Left lobe of liver (tissue), 2 donors: ENCODE measurements at places on chromosomes 12 and 14.
A peak's percentile ranks its signal among the peaks of the same experiment; 100 is the strongest.

DNA sequence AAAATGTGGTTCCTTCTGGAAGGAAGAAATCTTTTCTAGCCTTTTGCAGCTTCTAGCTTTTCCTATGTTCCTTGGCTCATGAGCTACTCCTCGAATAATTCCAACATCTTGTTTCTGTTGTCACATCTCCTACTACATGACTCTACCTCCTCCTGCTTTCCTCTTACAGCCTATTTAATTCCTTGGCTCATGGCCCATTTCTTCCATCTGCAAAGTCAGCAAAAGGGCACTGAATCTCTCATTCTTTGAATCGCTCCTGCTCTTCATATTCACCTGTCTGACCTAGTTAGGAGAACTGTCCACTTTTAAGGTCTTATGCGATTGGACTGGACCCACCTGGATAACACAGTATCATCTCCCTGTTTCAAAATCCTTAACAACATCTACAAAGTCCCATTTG, 15.8 kb downstream of the PRKD1 start:
- DNase-seq = no peak

DNA sequence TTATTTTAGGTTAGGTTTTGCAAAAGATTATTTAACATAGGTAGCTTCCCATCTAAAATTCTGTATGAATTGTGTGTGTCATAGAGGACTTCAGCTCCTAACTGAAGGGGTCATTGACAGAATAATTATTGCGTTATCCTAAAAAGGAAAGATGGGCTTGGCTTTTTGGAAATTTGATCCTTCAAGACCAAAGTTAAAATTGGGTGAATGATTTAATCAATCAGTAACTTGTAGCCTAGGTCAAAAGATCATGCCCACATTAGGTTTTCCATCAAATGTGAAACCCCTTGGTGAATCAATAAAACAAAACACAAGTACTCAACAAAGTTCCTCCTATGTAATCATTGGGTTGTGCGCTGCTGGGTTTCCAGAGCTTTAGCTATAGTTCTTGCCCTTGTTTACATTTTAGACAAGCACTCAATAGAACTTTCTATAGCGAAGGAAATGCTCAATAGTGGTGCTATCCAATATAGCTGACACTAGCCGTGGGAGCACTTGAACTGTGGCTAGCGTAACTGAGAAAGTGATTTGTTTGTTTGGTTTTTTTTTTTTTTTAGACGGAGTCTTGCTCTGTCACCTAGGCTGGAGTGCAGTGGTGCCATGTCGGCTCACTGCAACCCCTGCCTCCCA, 37.6 kb upstream of the ARHGAP5 start:
- DNase-seq = no peak

- DNase-seq = peak; percentile 53
Measured at GRCh38 chr12:109999649-109999971, 380 bp downstream of the ANKRD13A start.

GRCh38 chr14:34865889-34866574, 9.1 kb downstream of the BAZ1A start:
- DNase-seq = no peak

DNA sequence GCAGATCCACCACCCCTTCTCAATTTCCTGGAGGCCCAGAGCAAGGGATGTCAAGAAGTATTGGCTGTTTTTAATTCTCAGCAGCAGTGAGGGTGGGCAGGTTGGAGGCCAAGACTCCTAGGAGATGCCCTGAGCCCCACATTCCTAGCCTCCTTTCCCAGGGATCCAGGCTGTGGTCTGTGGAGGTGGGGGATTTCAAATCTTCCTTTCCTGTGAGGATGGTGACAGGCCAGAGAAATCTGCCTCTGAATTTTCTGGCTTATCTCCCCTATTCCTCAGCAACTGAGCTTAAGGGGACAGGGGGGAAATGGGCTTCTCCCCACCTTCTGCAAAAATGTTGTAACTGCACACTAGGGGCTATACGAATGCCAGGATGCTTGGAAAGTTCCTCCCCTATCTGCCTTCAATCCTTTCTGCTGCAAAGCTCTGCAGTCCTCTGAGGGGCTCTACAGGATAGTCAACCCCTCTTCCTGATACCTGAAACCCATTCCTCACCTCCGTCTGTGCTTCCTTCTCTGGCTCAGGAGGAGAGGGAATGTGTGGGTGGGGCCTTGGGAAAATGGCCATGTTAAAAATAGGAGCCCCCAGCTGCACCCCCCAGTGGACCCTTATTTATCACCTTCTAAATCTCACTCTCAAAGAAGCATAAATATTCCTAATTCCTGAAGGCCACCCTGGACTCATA, 6.6 kb downstream of the GPR84 start:
- no peak for DNase-seq

GRCh38 chr12:52867642-52868041, 18.8 kb upstream of the KRT78 start:
- no peak for DNase-seq

DNA sequence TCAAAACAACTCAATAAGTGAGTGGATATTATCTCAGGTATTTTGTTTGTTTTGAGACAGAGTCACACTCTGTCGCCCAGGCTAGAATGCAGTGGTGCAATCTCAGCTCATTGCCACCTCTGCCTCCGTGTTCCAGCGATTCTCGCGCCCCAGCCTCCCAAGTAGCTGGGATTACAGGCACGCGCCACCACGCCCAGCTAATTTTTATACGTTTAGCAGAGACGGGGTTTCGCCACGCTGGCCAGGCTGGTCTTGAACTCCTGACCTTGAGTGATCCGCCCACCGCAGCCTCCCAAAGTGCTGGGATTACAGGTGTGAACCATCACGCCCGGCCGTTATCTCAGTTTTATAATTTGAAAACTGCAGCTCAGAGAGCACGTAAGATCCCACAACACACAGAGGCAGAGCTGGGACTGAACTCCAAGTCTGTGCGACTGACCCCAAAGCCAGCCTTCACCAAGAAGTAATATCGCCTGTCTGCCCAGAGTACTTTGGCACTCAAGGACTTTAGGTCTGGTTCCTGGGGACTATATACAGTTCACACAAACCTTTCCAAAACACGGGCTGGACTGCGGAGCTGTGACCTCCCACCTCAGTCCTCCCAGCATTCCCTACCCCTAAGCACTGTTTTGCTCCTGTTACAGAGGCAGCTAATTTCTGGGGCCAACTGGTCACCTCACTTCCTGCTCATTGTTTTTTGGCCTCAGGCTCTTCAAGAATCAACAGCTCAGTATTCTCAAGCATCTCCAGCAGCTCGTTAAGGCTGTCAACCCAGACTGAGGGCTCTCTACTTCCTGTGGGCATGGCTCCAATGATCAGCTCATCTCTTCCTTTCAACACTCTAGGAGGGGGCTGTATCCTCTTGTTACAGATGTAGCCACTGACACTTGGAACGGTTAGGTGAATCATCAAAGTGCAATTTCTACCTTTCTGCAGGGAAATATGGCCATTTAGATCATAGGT, 22.5 kb downstream of the TESC start:
- DNase-seq = no peak

GRCh38 chr12:39205969-39206368, 237.0 kb downstream of the KIF21A start:
- no peak for DNase-seq

GRCh38 chr12:30567082-30567481, 128.6 kb downstream of the IPO8 start:
- DNase-seq = no peak

DNA sequence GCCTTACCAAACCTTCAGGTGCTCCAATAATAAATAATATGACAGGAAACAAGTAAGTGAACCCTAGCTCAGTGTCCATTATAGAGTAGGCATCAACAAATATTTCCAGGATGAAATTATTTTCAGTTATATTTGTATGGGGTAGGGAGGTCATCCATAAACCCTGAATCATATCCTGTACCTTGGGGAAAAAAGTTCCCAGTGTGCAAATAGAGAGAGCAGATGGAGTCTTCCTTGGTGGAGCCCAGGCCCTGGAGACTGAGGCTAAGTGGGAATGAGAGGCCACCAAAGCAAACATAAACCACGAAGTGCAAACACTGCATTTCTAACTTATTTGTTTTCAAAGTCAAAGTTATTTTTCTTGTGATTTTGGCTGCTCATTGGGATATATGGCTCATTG, 8.5 kb upstream of the ERP27 start:
- DNase-seq = no peak

GRCh38 chr12:57736741-57737466, 1.6 kb downstream of the AGAP2 start:
- DNase-seq = no peak

- DNase-seq = no peak
Measured at GRCh38 chr12:112061137-112061536, 47.4 kb downstream of the NAA25 start.

- DNase-seq = peak; percentile 50
Measured at GRCh38 chr14:75578786-75579337, 442 bp downstream of the FLVCR2 start.

- no peak for DNase-seq
Measured at GRCh38 chr14:93859957-93860356, 67.2 kb upstream of the FAM181A start.

GRCh38 chr12:76997011-76997780, 68.2 kb downstream of the E2F7 start:
- no peak for DNase-seq

DNA sequence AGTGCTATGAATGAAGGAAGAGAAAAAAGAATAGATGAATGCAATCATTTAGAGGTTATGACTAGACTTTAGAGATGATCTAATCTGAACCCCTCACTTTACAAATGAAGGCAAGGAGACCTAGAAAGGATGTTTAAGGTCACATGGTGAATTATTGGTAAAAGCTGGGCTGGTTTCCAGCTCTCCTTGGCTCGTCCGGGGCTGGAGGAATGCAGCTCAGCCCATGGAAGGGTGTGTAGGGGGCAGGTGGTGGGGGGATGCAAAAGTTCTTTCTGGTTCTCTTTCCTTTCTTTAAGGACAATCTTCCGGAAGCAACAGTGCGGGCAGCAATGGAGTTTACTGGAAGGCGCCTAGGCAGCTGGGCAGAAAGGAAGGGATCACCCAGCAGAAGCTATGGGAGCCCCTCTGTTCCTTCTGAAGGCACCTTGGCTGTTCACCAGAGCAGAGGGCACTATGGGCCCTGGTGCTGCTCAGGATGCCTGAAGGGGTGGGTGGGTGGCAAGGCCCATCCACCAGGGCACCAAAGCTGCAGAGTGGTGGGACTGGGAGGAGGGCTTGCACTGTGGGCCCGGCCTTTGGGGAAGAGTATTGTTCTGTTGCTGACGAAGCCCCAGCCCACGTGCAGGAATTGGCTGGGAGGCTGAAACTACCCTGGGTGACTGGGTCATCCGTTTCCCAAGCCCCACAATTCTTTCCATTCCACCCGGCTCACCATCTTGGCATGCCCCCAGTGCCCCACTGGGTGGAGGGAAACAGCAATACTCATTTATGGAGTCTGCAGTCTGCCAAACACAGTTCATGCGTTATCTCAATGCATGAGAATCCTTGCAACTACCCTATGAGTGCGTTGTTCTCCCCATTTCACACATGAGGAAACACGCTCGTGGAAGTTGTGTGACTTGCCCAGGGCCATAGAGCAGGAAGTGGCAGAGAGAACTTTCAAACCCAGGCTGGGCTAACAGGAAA, 78.2 kb downstream of the IRF2BPL start:
- no peak for DNase-seq

DNA sequence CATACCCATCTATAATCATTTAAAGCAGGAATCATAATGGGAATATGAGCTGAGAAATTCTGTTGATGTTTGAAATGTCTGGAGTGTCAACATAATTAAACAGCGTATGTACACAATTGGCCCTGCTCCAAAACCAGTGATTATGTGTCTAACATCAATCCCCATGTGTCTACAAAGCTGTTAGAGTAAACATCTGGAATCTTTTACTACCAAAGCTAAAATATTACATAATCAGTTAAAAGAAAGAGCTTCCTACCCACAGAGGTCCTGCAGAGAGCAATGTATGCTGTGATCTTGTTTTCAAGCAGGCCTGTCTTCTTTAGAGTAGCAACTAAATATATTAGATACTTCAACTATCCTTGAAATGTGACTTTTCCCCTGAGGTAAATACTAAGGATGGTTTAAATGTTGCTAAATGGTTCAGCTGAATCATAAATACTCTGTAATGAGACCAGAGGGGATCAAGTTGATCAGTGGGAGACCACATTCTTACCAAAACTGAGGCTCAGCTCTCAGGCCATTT, 74.3 kb downstream of the RASSF8 start:
- DNase-seq = no peak

- DNase-seq = no peak
Measured at GRCh38 chr14:68977180-68977717, 1.9 kb downstream of the ACTN1 start.

DNA sequence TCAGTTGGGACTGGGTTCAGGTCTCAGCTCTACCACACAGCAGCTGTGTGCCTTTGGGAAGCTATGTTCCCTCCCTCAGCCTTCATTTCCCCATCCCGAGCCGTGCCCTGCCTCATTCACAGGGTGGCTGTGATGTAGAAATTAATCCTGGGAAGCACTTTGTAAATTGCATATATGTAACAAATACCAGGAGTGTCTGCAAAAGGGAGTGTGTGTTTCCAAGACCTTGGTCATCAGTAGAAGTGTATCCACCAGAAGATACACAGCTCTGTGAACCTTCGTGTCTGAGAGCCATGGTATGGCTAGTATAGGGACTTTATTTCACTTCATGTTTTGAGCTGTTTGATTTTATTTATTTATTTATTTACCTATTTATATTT, 26.1 kb downstream of the ALDH2 start:
- DNase-seq = no peak

DNA sequence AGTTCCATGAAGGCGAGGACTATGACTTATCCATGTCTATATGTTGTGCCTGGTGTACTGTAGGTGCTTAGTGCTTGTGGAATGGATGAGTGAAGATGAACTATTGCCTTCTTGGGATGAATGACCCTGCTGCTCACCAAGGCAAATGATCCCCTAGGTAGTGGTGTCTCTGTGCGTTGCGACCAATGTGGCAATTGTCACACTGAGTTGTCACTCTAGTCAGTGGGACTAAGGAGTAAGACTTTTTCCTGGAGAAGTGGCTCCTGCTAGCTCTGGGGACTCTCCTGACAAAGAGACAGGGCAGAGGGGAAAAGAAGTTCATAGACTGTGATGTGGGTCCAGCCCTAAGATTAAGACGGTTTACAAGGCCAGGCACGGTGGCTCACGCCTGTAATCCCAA, 3.4 kb upstream of the ACVR1B start:
- peak; percentile 31 for DNase-seq

DNA sequence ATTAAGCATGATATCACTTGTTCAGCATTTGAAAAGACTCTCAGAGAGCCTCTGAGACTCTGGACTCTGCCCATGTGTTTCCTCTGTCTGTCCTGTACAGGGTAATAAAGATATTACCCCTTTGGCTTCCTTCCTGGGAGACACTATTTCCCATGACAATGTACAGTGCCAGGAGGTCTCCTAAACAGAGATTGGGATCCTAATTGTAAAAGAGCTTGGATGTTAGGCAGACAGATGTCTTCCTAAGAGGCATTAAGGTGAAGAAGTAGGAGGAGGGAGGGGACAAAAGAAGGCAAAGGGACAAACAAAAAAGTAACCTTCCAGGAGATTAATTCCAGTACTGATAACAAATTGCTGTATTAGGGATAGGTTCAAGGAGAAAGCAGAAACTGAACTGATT, 45.5 kb upstream of the NAV3 start:
- no peak for DNase-seq

- DNase-seq = no peak
Measured at GRCh38 chr12:79444089-79444488, 246.7 kb downstream of the PAWR start.

GRCh38 chr14:91269076-91269991, 24.8 kb upstream of the GPR68 start:
- no peak for DNase-seq
